H9 (cell line): ENCODE measurements at places on chromosomes 12 and 14. TPM values are rescaled to one million over a fixed set of nuclear protein-coding genes. Genes with fewer than 3 reads are reported as not detected.

GRCh38 chr14:67577909-67578749 lies 21.9 kb downstream of the PIGH start:
- DNase-seq = no peak
- peaks cover 61% of the 10 kb centered on the region for H3K36me3 ChIP-seq
- no peak overlapping the region for H3K27ac ChIP-seq
- no peaks in the 10 kb centered on the region for H3K27me3 ChIP-seq
- H3K4me3 ChIP-seq = no peak overlapping the region

The RIPK3 gene
- total RNA-seq = 0.35 TPM in 1 of 2 replicates, not detected in the other

- no peak for DNase-seq
- peaks cover 3% of the 10 kb centered on the region; the same call in 1 of the 2 replicates for H3K4me1 ChIP-seq
- H3K4me3 ChIP-seq = no peak overlapping the region
- no peaks in the 10 kb centered on the region for H3K27me3 ChIP-seq
- H3K36me3 ChIP-seq = no peaks in the 10 kb centered on the region; the same call in 1 of the 3 replicates
Measured at GRCh38 chr12:116389990-116390389, 112.5 kb upstream of the MED13L start.

- no peak overlapping the region for H3K4me3 ChIP-seq
- H3K4me1 ChIP-seq = no peaks in the 10 kb centered on the region
- no peak for DNase-seq
- H3K36me3 ChIP-seq = peaks cover 36% of the 10 kb centered on the region
Measured at GRCh38 chr12:122866379-122866778, 29.5 kb downstream of the VPS37B start.

The NPAS3 gene
- total RNA-seq = 0.17 and 0.22 TPM in 2 replicates

The KIF5A gene
- 17.7 and 18.5 TPM in 2 replicates for total RNA-seq

The SLC5A8 gene
- total RNA-seq = 0.07 TPM in 2 replicates

- H3K27ac ChIP-seq = no peak overlapping the region
- H3K27me3 ChIP-seq = no peaks in the 10 kb centered on the region
- no peak overlapping the region for H3K4me3 ChIP-seq
- no peaks in the 10 kb centered on the region for H3K4me1 ChIP-seq
- H3K36me3 ChIP-seq = peaks cover 6% of the 10 kb centered on the region; the same call in 1 of the 2 replicates
Measured at GRCh38 chr12:6285532-6286306, 24.8 kb upstream of the PLEKHG6 start.

The ALDH6A1 gene
- total RNA-seq = 36.8 and 37.8 TPM in 2 replicates

GRCh38 chr14:80636071-80636470 lies 305.5 kb downstream of the CEP128 start:
- no peak overlapping the region for H3K27ac ChIP-seq
- no peaks in the 10 kb centered on the region for H3K36me3 ChIP-seq
- no peak overlapping the region for H3K4me3 ChIP-seq
- H3K4me1 ChIP-seq = no peaks in the 10 kb centered on the region
- no peak for DNase-seq

- peaks cover 12% of the 10 kb centered on the region for H3K27me3 ChIP-seq
- no peaks in the 10 kb centered on the region for H3K4me1 ChIP-seq
- no peak for DNase-seq
- H3K27ac ChIP-seq = no peak overlapping the region
Measured at GRCh38 chr14:105409364-105409763, 10.3 kb upstream of the MTA1 start.

DNA sequence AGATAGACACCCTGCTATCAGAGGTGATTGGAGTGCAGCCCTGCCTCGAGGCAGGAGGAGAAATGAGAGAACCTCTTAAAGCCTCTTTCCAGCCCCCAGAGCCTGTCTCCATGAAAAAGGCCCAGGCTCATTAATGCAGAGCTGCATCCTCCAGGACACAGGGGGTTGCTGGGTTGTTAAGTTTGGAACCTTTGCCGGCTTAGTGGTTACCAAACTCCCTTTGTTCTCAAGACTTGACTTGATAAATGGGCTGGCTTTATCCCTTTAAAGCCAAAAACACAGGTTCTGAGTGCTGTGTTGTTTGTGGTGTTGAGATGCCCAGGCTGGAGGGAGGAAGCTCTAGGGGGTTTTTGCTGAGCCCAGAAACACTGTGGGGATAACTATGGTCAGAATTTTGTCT lies 71.0 kb downstream of the DAD1 start:
- no peaks in the 10 kb centered on the region for H3K27me3 ChIP-seq
- DNase-seq = no peak
- no peaks in the 10 kb centered on the region for H3K4me1 ChIP-seq
- H3K27ac ChIP-seq = no peak overlapping the region
- H3K4me3 ChIP-seq = no peak overlapping the region

The DHH gene
- total RNA-seq = 0.13 and 0.20 TPM in 2 replicates

DNA sequence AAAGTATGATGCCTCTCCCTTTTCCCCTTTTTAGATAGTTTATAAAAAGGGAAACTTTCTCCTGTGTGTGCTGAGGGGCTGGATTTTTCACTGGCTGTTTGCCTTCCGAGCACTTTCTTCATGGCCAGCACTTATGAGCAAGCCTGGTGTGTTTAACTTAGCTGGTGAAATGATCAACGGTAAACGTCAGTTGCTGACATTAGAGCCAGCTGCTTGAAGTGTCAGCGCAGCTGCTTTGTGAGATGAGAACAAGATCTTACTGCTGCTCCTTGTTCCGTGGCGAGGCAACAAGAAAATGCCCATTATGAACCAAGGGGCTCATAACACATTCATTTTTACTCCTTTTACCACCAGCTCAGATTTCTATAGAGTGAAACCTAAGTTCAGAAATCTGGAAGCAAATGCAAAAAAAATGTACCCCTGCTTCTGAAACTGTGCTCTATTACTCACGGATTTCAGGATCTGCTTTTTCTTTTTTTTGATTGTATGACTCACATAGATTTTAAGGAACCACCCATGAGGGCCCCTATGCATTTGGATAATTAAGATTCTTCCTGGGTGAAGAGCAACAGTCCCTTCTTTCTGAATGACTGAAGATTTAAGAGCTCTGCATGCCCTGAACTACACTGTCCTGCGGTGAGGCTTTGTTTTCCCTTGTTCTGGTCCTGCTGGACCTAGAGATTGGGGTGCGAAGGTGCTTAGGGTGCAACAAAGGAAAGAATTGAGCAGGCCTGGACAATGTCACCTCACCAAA lies 74.3 kb upstream of the CPM start:
- H3K36me3 ChIP-seq = no peaks in the 10 kb centered on the region
- peak; percentile 52 for DNase-seq
- no peaks in the 10 kb centered on the region for H3K27me3 ChIP-seq
- peak overlapping the region; percentile 10; the same call in 1 of the 2 replicates for H3K4me3 ChIP-seq

The ANG gene
- total RNA-seq = 3.2 and 3.8 TPM in 2 replicates

- H3K36me3 ChIP-seq = peaks cover 15% of the 10 kb centered on the region
- no peaks in the 10 kb centered on the region for H3K27me3 ChIP-seq
- no peak overlapping the region for H3K4me3 ChIP-seq
- DNase-seq = no peak
- H3K27ac ChIP-seq = no peak overlapping the region
Measured at GRCh38 chr12:30025317-30025716, 241.6 kb upstream of the TMTC1 start.

DNA sequence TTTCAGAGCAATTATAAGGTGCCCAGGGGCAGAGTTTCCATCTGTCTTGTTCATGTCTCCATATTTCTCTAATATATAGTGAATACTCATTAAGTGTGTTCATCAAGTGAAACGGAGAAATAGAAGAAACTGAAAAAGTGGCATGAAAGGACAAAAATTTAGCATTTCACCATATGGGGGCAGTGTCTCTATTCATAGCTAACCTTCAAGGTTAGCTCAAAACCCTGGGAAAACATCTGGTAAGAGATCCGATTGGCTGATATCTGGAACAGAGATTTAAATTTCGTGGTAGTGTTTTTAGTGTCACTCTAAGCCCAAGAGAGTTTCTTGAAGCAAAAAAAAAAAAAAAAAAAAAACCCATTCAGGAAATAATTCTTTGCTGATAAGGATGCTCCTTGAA lies 367.5 kb downstream of the DAD1 start:
- no peak for DNase-seq
- no peaks in the 10 kb centered on the region for H3K27me3 ChIP-seq
- no peak overlapping the region for H3K27ac ChIP-seq
- no peaks in the 10 kb centered on the region; the same call in 1 of the 2 replicates for H3K36me3 ChIP-seq

The NUDT4 gene
- 39.9 and 40.6 TPM in 2 replicates for total RNA-seq

The HAL gene
- total RNA-seq = 0.11 and 0.35 TPM in 2 replicates

GRCh38 chr14:81673930-81674329 lies 140.3 kb upstream of the SEL1L start:
- H3K36me3 ChIP-seq = peaks cover 8% of the 10 kb centered on the region
- H3K4me3 ChIP-seq = no peak overlapping the region
- H3K27ac ChIP-seq = no peak overlapping the region
- no peaks in the 10 kb centered on the region for H3K4me1 ChIP-seq
- DNase-seq = no peak

- no peaks in the 10 kb centered on the region; the same call in 1 of the 2 replicates for H3K27me3 ChIP-seq
- DNase-seq = no peak
- no peaks in the 10 kb centered on the region for H3K36me3 ChIP-seq
- no peaks in the 10 kb centered on the region for H3K4me1 ChIP-seq
- H3K4me3 ChIP-seq = no peak overlapping the region
Measured at GRCh38 chr14:44866322-44866721, 95.4 kb downstream of the KLHL28 start.

DNA sequence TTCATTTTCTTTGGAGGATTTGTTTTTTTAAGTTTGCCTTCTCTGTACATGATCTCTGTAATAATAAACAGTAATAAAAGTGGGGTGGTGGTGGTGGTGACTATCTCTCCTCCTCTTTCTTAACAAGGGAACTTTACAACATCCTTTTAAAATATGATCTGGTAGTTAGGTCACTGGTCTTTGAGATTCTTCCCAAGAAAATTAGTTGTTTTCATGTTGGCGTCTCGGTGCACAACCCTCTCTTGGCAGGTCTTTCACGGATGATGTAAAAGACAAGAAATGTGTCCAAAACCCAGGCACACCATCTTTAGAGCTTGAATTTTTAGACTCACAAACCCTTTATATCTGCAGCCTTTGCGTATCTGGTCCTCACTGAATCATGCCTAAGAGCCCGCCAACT lies 488.5 kb upstream of the TBX3 start:
- H3K4me3 ChIP-seq = no peak overlapping the region
- H3K27ac ChIP-seq = no peak overlapping the region
- H3K4me1 ChIP-seq = no peaks in the 10 kb centered on the region
- H3K36me3 ChIP-seq = no peaks in the 10 kb centered on the region

The RGS6 gene
- total RNA-seq = 2.8 and 3.0 TPM in 2 replicates

GRCh38 chr12:131092901-131093603 lies 139.3 kb downstream of the ADGRD1 start:
- no peaks in the 10 kb centered on the region for H3K4me1 ChIP-seq
- no peaks in the 10 kb centered on the region for H3K36me3 ChIP-seq
- H3K4me3 ChIP-seq = no peak overlapping the region
- no peaks in the 10 kb centered on the region for H3K27me3 ChIP-seq
- H3K27ac ChIP-seq = no peak overlapping the region

The STON2 gene
- total RNA-seq = 56.0 and 62.9 TPM in 2 replicates

The SMCO3 gene
- total RNA-seq = not detected in 2 replicates

The HOXC10 gene
- total RNA-seq = not detected in 2 replicates

DNA sequence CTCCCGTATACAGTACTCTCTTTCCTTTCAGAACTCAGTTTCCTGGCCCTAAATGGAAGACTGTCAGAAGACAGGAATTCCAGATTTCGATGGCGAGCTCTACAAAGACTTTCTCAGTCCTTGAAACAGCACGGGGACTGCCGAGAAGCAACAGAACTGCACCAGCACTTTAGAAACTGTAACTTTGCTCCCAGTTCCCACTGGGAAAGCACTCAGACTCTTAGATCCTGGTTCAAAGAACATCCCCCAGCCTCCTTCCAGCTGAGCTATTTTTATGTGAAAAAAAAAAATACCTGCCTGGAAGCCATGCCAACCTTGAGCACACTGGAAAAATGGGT lies 1.8 kb downstream of the PXN start:
- H3K4me3 ChIP-seq = peak overlapping the region; percentile 87
- no peaks in the 10 kb centered on the region for H3K27me3 ChIP-seq
- peaks cover 5% of the 10 kb centered on the region; the same call in 1 of the 2 replicates for H3K36me3 ChIP-seq
- no peak for DNase-seq
- H3K4me1 ChIP-seq = peaks cover 12% of the 10 kb centered on the region
- H3K27ac ChIP-seq = no peak overlapping the region

- no peak for DNase-seq
- H3K4me1 ChIP-seq = no peaks in the 10 kb centered on the region
- no peak overlapping the region for H3K4me3 ChIP-seq
- no peaks in the 10 kb centered on the region for H3K27me3 ChIP-seq
- peaks cover 32% of the 10 kb centered on the region for H3K36me3 ChIP-seq
Measured at GRCh38 chr14:22939684-22940083, 10.5 kb upstream of the PRMT5 start.

The KRT2 gene
- not detected in 2 replicates for total RNA-seq

DNA sequence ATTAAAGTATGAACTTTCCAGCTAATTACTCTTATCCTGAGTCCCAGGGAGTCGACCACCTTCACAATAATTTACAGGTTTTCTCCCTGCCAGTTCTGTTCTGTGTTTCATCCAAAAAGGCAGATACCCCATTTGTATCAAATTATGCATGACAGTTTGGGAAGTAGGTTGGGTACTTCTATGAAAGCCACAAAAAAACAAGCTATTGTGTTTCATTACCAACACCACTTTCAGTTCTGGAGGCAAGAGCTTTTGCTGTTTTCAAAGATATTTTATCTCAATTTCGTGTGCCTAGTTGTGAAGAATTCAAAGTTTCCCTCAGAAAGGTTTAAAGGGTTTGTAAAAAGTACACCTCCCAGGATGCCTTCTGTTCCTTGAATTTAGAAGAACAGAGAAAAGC lies 557.4 kb downstream of the FLRT2 start:
- H3K27me3 ChIP-seq = no peaks in the 10 kb centered on the region
- no peaks in the 10 kb centered on the region for H3K4me1 ChIP-seq
- DNase-seq = no peak
- no peaks in the 10 kb centered on the region for H3K36me3 ChIP-seq

The AICDA gene
- 0.22 TPM in 1 of 2 replicates, not detected in the other for total RNA-seq

The INSM2 gene
- total RNA-seq = not detected in 2 replicates
